ENCODE measurements at places on chromosomes 3 and 15.

GRCh38 chr3:69408542-69408941 lies 22.7 kb upstream of the FRMD4B start:
- DNase-seq = no peak

- DNase-seq = no peak
Observed at GRCh38 chr15:37824717-37825382, 109.6 kb upstream of the TMCO5A start.

- no peak for DNase-seq
Observed at GRCh38 chr3:54960082-54960481, 32.2 kb upstream of the LRTM1 start.

- DNase-seq = no peak
Observed at GRCh38 chr3:198071602-198072287, 111.7 kb downstream of the LMLN start.

DNA sequence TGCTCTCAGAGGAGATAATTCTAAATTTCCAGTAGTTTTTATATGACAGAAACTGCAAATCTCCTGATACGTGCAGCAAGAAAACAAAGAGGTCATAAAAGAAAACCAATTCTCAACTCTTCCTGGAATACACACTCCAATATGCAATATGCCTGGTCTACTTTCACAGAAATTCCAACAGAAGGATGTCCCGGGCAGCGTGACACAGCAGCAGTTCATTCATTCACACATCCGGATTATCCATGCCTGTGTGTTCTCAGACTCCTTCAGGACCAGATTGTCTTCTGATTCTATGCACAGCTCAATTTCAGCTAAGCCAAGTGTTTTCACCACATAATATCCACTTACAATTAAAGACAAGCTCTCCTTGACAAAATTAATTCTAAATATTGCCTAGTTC lies 64.3 kb downstream of the FBN1 start:
- no peak for DNase-seq

DNA sequence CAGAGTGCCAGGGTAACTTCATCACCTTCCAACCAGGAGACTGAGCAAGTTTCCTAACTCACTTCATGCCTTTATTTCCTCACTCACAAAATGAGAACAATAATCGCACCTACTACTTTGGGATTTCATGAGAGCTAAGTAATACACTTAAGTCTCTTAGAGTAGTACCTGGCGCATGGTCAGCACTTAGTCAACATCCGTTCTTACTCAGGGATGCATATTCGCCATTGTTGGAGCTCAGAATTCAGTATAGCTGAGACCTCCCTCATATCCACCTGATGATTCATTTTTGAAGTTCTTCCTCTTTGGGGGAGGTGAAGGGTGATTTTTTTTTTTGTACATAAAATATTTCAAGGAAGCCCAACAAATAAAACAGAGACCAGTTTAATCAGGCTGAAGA lies 188.2 kb downstream of the AGBL1 start:
- DNase-seq = no peak

- no peak for DNase-seq
Observed at GRCh38 chr3:79976466-79976865, 208.7 kb upstream of the ROBO1 start.

GRCh38 chr15:68303560-68304436 lies 26.3 kb downstream of the FEM1B start:
- DNase-seq = no peak

GRCh38 chr15:41852736-41853590 lies 14.3 kb downstream of the PLA2G4B start:
- DNase-seq = no peak

GRCh38 chr3:159950156-159950898 lies 38.3 kb upstream of the IL12A start:
- no peak for DNase-seq

- no peak for DNase-seq
Observed at GRCh38 chr3:52857133-52857532, 22.3 kb upstream of the MUSTN1 start.

DNA sequence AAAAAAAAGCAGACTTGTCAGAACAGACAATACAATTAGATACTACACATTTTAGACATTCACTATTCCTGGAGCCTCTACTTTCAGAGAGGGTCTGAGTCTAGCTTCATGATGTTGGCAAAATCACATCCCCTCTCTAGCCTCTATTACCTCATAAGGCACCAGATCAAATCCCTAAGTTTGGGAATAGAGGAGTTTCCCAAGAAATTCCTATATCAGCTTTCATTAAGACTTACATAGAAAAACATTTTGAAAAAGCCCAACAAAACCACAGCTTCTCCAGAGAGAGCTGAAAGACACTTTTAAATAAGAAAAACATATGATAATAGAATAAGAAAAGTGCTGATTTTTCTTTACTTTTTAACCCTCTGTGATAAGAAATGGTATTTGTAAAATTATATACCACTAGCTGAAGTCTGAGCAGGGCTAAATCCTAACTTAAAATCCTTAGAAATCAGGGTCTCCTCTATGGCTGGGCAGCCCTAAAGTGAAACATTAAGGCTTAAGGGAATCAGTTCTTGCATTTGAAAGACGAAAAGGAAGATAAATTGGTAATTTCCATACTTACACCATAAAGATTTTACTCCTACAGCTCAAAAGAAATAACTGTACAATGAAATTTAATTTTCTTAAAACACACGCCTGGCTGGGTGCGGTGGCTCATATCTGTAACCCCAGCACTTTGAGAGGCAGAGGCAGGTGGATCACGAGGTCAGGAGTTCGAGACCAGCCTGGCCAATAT lies 4.3 kb downstream of the TBC1D2B start:
- DNase-seq = no peak

GRCh38 chr15:28116521-28117431 lies 17.7 kb upstream of the OCA2 start:
- no peak for DNase-seq

DNA sequence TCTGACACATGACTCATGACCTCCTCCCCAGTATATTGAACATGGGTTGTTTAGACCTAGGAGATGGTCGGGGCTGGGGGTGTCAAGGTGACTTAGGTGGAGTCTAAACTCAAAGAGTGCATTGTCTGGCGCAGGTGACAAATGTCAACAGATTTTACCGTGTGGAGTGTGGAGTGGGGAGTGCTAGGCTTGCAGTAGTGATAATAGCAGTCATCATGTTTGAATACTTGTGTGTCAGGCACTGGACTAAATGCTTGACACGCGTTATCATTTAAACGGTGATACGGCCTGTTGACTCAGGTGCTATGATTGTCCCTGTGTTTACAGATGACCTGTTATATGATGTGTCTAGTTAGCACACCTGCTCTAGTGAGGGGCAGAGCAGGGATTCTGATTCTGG lies 30.8 kb downstream of the MUC20 start:
- DNase-seq = no peak

- DNase-seq = no peak
Observed at GRCh38 chr3:46649436-46649835, 37.1 kb downstream of the FAM240A start.

DNA sequence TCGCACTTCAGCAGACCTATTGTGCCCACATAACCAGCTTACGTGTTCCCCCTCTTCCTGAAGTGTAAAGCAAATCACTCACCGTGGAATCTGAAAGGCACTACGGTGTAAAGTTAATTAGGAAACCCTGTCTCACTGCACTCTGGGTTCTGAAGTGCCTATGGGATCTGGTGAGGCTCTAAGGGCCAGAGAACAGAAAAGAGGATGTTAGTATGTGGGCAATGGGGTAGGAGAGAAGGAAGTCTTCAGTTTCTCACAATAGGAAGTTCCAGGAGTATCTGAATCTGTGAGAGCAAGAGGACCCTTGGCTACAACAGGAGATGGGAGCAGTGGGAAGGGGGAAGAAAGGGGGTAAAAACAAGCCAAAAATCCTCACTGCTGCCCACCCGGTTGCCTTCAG lies 71.4 kb downstream of the ITGB5 start:
- no peak for DNase-seq

GRCh38 chr3:3707858-3708768 lies 91.1 kb upstream of the LRRN1 start:
- no peak for DNase-seq

GRCh38 chr3:170414202-170414663 lies 4.4 kb upstream of the CLDN11 start:
- no peak for DNase-seq

GRCh38 chr15:75751116-75751875 lies 38.6 kb upstream of the CSPG4 start:
- DNase-seq = peak; percentile 35

- no peak for DNase-seq
Observed at GRCh38 chr3:23496165-23496564, 293.0 kb downstream of the UBE2E2 start.

- DNase-seq = no peak
Observed at GRCh38 chr3:9455596-9456131, 58.2 kb downstream of the SETD5 start.

DNA sequence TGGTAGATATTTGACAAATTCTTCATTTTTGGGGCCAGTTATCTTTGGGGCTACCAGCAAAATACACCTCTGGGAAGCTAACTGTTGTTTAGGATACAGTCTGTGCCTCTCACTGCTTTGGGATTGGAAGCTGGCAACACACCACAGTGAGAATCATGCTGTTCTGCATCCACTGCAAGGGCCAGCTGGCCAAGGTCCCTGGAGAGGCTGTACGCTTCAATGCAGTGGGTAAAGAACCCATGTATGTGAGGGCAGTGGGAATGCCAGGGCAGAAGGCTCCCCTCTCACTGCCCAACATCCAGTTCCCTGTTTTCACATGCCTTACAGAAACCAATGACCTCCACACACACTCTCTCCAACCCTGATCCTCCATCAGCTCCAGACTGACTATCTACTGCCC lies 20.1 kb downstream of the ZDHHC3 start:
- no peak for DNase-seq

GRCh38 chr15:57218826-57219576 lies 157.3 kb upstream of the CGNL1 start:
- DNase-seq = no peak

DNA sequence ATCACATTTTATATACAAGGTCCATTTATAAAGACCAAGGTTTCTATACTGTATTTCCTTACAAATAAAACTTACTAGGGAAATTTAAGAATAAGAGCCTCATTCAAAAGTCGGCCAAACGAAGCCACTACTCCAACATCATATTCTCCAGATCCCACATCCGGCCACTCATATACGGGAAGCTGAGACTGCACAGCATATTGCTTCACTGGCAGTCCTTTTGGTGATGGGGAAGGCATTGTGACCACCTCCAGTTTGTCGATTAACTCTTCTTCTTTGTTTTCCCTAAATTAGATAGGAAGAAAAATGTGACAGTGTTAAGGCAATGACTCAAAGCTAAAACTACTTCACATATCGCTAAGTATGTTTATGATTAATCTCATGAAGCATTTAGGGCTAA lies 2.7 kb downstream of the MTFMT start:
- DNase-seq = no peak

GRCh38 chr3:11671648-11672100 lies 28.0 kb upstream of the VGLL4 start:
- DNase-seq = no peak

DNA sequence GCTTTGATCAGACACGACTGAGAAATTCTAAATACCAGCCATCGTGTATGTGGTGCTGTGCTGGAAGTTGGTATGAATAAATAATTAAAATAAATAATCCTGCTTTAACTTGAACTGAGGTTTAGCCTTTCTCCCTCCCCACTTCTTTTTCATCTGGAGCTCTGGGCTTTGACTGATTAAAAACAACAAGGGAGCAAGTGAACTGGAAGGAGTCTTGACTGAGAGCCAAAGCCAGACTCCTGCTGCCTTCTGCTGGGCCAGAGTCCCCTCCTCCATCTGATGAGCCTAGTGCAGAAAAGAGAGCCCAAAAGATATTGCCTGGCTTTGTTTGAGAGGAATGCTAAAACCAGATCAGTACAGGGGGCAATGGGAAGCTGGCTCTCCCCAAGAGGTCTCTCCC lies 96.0 kb downstream of the CCNL1 start:
- DNase-seq = no peak

DNA sequence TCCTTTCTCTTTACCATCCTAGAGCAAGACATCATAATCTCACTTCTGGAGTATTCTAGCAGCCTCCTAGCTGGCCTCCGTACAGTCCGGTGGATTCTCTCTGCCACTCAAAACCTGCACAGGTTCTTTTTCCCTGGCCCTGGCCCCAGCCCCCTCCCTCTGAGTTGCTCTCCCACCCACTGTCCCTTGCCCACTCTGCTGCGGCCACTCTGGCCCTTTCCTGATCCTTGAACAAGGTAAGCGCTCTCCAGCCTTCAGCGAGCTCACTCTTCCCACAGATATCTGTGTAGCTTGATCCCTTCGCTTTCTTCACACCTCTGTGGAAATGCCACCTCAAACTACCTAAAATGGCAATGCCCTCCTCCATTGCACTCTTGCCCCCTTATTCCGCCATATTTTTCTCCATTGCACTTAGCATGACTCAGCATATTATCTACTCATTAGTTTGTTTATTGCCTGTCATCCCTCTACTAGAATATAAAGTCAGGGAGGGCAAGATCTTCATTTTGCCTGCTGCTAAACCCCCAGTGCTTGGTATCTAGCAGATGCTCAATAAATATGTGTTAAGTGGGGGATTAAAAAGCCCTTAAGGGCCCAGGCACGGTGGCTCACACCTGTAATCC lies 65.6 kb upstream of the ATP13A3 start:
- DNase-seq = no peak

- DNase-seq = no peak
Observed at GRCh38 chr15:99006146-99006545, 1.4 kb downstream of the PGPEP1L start.

GRCh38 chr15:64969401-64969800 lies 20.3 kb downstream of the SPG21 start:
- DNase-seq = no peak

DNA sequence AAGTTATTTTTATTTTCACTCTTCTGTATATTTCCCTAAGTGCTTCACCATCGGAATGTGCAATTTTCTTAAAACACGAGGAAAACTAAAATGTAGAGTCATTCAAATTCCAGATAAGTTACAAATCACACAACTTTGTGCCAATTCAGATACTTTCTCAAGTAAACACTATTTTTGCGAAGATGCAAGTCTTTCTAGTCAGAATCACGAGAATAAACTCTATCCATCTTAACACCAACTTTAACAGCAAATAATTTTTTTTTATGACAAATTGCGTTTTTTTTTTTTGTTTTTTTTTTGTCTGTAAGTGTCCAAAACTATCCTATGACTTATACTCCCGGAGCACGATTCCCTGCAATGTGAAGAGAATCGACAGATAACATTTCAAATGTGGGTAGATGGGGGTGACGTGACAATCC lies 1.3 kb downstream of the STAG1 start:
- no peak for DNase-seq

DNA sequence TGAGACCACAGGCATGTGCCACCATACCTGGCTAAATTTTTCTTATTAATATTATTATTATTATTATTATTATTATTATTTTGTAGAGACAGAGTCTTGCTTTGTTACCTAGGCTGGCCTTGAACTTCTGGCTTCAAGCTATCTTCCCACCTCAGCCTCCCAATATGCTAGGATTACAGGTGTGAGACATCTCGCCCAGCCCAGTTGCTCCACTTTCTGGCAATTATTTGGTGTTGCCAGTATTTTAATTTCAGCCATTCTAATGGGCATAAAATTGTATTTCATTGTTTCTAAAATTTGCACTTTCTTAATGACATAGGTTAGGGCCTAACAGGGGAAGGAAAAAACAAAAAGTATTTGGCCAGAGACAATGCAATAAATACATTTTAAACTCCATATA lies 1217.6 kb upstream of the ALCAM start:
- DNase-seq = no peak

- DNase-seq = no peak
Observed at GRCh38 chr3:196454935-196455334, 22.7 kb upstream of the UBXN7 start.

- DNase-seq = no peak
Observed at GRCh38 chr15:70920981-70921696, 28.5 kb downstream of the LRRC49 start.

Data from suprapubic skin (tissue), 4 donors.